ENCODE measurements at places on chromosomes 6 and 20.

- H3K27ac ChIP-seq, result no peak overlapping the region
- no peaks in the 10 kb centered on the region for H3K4me1 ChIP-seq
- no peak for DNase-seq
- H3K4me3 ChIP-seq, result no peak overlapping the region
- no peaks in the 10 kb centered on the region for H3K36me3 ChIP-seq
These were observed 42.7 kb upstream of the SLC22A2 start for GRCh38 chr6:160301339-160301738.

DNA sequence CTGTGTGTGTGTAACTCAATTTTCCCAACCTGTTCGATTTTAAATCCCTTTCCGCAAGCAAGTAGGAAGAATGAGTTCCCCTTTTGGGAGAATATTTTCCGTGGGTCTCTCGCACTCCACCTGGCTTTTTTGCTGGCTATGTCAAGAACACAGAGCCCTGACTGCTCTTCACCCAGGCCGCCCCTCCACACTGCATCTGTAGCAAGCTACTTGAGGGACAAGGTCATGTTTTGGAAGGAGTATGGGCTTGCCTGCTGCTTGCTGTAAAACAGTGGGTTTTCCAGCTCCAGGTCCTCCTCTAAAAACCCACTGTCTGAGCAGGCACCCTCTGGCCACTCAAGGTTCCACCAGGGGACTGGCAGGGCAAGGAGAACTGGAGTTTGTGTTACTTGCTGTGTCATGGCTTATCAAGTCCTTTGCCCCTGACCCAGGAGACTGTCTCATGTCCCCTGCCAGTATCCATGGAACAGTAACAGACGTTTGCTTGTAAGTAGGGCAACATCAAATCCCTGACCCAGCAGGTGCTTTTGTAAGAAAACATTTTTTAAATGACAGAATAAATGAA lies 35.5 kb upstream of the SYNJ2 start:
- DNase-seq, result no peak
- H3K27ac ChIP-seq, result no peak overlapping the region
- H3K36me3 ChIP-seq, result peaks cover 19% of the 10 kb centered on the region
- H3K4me1 ChIP-seq, result peaks cover 4% of the 10 kb centered on the region
- H3K4me3 ChIP-seq, result no peak overlapping the region

DNA sequence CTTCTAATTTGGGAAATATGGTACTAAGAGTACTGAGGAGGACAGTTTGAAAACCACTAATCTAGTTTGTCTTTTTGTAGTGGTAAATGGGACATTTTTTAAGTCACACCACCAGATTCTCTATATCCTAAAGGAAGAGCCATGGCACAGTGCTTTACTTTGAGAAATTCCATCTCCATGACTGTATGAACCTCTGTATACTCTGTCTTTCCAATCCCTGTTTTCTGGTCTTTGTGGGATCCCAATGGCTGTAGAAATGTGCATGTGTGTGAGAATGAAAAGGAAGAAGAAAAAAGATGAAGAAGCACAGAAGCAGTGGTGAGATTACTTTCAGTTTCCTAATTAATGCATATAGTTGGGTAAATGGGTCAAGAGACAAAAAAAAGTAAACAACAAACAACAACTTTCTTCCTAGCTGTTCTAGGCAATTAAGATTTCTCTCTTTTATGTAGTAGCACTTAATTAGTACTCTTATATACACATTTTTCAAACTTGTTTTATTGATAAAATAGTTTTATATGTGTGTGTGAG lies 141.2 kb upstream of the HCRTR2 start:
- no peaks in the 10 kb centered on the region for H3K4me1 ChIP-seq
- no peaks in the 10 kb centered on the region for H3K36me3 ChIP-seq
- no peak overlapping the region for H3K27ac ChIP-seq
- DNase-seq, result no peak
- H3K4me3 ChIP-seq, result no peak overlapping the region

- no peak overlapping the region for H3K4me3 ChIP-seq
- H3K36me3 ChIP-seq, result no peaks in the 10 kb centered on the region
- no peak for DNase-seq
- no peaks in the 10 kb centered on the region for H3K27me3 ChIP-seq
- H3K27ac ChIP-seq, result no peak overlapping the region
These were observed 755.8 kb downstream of the DHX35 start for GRCh38 chr20:39717936-39718335.

DNA sequence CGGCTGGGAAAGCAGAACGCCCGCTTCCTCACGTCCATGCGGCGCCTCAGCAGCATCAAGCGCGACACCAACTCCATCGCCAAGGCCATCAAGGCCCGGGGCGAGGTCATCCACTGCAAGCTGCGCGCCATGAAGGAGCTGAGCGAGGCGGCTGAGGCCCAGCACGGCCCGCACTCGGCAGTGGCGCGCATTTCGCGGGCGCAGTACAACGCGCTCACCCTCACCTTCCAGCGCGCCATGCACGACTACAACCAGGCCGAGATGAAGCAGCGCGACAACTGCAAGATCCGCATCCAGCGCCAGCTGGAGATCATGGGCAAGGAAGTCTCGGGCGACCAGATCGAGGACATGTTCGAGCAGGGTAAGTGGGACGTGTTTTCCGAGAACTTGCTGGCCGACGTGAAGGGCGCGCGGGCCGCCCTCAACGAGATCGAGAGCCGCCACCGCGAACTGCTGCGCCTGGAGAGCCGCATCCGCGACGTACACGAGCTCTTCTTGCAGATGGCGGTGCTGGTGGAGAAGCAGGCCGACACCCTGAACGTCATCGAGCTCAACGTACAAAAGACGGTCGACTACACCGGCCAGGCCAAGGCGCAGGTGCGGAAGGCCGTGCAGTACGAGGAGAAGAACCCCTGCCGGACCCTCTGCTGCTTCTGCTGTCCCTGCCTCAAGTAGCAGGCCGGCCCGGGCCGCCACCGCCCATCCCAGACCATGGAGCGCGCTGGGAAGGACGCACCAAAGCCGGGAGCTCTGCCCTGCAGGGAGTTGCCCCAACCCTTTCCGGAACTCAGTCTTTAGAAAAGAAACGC lies 36.7 kb downstream of the STX11 start:
- DNase-seq, result no peak
- no peak overlapping the region for H3K4me3 ChIP-seq
- no peaks in the 10 kb centered on the region for H3K27me3 ChIP-seq

DNA sequence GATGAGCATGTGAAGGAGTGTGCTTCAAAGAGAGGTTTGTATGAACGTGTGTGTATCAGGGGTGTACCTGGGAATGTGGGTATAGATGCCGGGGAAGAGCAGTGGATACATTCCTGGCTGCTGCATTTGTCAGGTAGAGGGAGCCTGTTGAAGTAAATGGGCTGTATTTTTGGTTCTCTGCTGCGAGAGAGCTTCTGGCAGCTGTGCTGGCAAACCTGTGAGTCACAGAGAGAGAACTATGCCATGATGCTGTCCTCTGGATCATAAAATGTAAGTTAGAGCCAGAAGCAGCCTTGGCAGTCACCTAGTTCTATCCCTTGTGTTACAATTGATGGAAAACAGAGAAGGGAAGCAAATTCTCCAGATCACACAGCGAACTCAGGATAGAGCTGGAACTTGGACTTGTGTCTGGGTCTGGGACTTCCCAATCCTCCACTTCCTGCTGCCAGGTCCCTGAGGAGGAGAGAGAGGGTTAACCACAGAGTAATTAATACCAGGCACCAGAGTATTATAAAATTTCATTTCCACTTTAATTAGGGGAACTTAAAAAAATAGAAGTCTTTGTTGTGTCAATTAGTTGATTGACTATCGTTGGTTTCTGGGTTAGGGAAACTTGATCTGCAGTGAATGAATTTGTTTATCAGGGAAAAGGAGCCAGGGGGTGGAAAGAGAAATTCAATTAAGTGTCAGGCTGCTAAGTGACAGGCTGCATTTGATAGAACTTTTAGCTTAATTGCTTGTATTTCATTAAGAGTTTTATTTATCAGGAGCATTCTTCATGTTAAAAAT lies 41.1 kb upstream of the GTSF1L start:
- DNase-seq, result no peak
- no peak overlapping the region for H3K27ac ChIP-seq
- peaks cover 29% of the 10 kb centered on the region for H3K27me3 ChIP-seq
